Stimulated activated CD4-positive, alpha-beta T cell treated with anti-CD3 and anti-CD28 coated beads, Interleukin-12 subunit alpha, Interleukin-12 subunit beta, amount 100 ng/mL, for 24 hours (primary cell): ENCODE measurements at places on chromosomes 6 and 20.

- no peak for DNase-seq
Measured at GRCh38 chr6:299104-299980, 7.1 kb downstream of the DUSP22 start.

- DNase-seq: no peak
Measured at GRCh38 chr6:72182337-72183246, 296.2 kb downstream of the RIMS1 start.

- no peak for DNase-seq
Measured at GRCh38 chr20:23404196-23404595, 17.1 kb downstream of the NAPB start.

DNA sequence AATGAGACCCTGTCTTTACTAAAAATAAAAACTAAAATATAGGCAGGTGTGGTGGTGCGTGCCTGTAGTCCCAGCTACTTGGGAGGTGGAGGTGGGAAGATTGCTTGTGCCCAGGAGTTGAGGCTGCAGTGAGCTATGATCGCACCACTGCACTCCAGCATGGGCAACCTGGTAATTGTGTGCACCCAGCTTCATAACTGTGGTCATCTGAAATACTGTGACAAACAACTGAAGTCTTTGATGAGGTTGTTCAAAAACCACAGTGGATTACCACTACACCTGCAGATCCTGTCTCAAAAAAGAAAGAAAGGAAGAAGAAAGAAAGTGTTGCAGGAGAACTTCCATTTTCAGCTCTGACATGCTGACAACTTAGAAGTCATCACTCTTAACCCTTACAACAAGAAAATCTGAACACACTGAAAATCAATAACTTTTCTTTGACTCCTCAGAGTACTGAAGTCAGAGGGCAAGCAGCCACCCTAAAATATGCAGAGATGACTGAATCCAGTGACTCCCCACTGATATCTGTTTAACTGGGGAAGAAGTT is 13.8 kb upstream of the ZBP1 start:
- no peak for DNase-seq

DNA sequence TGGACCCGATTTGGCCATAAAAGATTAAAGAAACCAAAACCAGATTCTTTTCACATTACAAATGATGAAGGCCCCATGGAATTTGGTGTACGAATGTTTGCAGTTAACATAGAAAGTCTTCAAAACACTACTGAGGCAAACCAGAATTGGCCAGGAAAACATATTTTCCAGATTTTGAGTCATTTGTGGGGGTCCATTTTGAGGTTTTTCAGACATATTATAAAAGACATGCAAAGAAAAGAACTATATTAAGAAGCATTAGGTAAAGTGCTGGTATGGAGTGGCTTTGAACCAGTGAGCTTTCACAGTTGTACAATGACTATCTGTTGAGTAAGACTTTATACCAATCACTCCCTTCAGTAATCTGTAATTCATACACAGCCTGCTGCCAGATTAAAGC is 168.9 kb upstream of the COL21A1 start:
- DNase-seq: no peak
